ENCODE measurements at places on chromosomes 7 and 10.

GRCh38 chr7:47611045-47611511 is 29.2 kb upstream of the TNS3 start:
- DNase-seq: no peak

DNA sequence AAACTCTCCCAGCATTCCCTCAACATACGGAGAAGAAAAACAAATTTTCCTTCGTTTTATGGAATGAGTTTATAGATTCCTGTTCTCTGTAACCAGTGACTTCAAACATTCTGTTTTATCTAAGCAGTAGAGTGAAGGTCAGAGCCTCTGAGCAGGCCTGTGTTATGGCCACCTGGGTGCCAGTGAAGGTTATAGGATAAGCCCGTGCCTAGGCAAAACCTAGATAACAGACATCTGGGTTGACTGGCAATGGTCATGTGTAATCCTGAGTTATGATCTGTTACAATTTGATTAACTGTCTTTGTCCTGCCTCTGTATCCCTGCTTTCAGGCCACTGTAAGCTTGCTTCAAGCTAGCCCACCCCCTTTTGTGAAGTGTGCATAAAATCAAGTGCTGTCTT is 8.3 kb downstream of the LSM5 start:
- no peak for DNase-seq

GRCh38 chr7:133575726-133576440 is 323.0 kb downstream of the EXOC4 start:
- no peak for DNase-seq

GRCh38 chr10:124206616-124207015 is 113.2 kb upstream of the CHST15 start:
- no peak for DNase-seq
